ENCODE measurements at places on chromosomes 2 and 18.

GRCh38 chr18:44729631-44730101 is 49.0 kb downstream of the SETBP1 start:
- DNase-seq, result no peak

GRCh38 chr2:176173567-176174381 is 14.7 kb upstream of the HOXD1 start:
- no peak for DNase-seq

DNA sequence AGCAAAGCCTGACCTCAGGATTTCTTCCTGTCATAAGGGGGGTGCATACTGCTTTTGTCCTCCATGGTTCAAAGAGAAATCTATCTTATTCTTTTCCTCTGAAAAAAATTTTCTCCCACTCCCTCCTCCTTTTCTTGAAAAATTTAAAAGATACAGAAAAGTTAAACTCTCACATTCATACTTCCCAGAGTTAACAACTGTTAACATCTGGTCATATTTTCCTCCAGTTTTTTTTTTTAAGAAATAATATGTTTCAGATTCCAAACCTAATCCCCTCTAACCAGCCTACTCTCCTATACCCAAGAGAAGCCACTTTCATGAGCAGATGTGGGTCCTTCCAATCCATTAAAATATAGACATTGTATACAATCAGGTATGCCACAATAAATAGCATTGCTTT is 378.9 kb upstream of the HNRNPA3 start:
- DNase-seq, result no peak

DNA sequence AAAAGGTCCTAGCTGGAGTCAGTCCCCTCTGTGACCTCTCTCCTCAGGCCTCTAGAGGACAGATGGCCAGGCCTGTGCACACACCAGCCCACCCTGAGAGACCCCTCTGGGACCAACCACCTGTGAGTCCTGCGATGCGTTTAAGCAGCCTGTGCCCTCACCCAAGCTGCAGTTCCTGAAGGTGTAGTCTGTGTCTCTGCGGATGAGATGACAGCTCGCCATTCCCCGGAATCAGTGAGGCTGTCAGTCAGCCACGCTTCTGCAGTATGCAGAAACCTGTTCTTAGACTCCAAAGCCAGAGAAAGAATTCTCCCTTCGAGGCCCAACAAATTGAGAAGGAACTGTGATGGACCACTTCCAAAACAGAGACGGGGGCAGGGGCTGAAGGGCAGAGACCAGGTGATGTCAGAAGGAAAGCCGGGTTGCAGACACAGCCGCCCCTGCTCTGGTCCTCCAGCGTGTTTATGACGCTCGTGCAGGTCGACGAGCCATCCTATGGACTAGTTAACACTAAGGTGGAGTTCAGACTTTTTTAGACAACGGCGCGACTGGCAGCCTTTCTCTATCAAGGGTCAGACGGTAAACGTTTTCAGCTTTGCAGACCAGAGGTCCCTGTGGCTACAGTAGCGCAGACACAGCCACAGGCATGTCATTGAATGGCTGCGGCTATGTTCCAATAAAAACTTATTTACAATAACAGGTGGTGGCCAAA is 10.2 kb downstream of the MTERF4 start:
- no peak for DNase-seq

DNA sequence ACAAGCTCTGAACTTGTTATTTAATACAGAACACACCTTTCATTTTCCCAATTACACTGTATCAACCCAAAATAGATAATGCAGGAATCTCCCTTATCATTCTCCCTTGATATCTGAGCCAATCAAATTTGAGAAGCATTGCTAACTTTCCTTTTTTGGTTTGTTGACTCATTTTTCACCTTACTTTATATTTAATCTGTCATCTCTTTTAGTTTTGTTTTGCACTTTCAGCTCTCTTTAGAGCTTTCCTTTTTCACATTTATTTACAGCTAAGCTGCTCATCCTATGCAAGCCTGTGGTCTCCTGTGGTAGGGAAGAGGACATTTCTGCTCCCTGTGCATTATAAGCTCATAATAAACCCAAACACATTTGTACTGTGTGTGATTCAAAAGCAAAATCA is 50.1 kb downstream of the ITGAV start:
- DNase-seq, result no peak
